ENCODE measurements at places on chromosomes 2 and 18.

GRCh38 chr2:233867993-233868532 lies at the start of gene MSL3B:
TSS of gene MSL3B (minus strand) at chr2:233868386.
- no peak for DNase-seq

DNA sequence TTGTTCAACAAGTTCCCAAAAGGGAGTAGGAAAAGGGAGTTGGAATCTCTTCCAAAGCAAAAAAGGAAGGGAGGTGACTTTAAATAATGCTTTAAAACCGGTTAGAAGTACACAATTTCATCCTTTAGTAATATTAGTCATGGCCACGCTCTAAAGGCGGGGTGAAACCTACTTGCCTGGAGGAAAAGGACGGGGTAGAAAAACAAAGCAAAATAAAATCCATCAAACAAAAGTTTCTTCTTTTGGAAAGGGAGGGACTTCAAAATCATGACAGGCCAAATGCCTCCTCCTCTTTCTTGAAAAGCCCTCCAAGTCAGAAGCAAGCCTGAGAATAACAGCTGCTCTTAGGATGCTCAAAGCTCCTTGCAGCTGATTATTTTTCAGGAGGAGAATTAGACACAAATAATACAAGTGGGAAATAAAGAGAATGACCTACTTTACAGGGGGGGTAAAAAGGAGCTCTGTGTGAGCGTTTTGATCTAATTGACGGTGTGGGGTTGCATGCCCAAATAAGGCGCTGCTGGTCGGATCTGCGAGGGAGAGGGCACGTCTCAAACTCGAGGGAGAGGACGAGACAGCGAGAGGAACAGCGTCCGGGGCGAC lies 1.8 kb upstream of the NPAS2 start:
- no peak for DNase-seq

DNA sequence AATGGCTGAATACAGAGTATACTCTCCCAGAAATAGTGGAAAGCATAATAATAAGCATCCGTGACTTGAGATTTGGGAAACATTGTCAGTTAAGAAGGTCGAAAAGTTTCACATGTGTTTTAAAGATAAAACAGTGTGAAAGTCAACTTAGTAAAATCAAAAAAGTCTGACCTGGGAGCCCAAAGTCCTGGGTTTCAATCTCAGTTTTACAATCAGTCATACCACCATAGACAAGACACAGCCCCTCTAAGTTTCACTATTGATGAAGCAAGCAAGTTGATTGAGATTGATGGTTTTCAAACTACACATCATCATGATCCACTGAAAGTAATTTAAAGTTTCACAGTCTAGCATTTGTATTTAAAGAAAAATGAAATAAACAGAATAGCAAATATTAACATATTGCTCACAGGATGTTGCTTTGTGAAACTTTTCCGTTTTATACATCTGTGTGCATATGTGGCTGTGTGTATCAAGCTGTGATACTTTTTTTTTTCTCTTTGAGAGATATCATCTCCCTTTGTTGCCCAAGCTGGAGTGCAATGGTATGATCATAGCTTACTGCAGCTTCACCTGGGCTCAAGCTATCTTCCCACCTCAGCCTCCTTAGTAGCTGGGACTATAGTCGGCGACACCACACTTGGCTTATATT lies 71.1 kb downstream of the PIK3C3 start:
- no peak for DNase-seq

GRCh38 chr2:174807931-174808330 lies 43.7 kb upstream of the CHRNA1 start:
- DNase-seq, result no peak

DNA sequence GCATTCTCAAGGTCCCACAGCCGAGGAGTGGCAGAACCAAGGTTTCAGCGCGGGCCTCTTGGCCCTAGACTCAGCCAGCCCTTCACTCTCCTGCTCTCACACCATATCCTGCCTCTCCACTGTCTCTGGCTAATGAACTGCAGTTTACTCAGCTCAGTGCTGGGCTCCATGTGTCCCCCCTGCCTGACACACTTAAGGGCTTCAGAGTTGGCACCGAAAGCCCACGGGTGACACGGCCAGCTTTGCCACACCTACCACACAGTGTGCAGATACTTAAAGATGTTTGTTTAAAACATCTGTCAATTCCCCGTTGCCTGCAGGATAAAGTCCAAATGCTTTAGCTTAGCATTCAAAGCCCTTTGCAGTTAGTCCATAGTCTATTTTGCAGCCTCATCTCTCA lies 241.2 kb downstream of the SEPTIN10 start:
- DNase-seq, result no peak

- no peak for DNase-seq
Observed at GRCh38 chr2:240956171-240956934, 42.1 kb upstream of the SNED1 start.

GRCh38 chr2:152763651-152764050 lies 45.2 kb downstream of the ARL6IP6 start:
- DNase-seq, result no peak

GRCh38 chr2:73205611-73206010 lies 3.2 kb downstream of the NOTO start:
- no peak for DNase-seq

- DNase-seq, result no peak
Observed at GRCh38 chr2:75560022-75560767, 544 bp downstream of the EVA1A start.

- no peak for DNase-seq
Observed at GRCh38 chr18:70047931-70048603, 100.4 kb upstream of the CD226 start.

DNA sequence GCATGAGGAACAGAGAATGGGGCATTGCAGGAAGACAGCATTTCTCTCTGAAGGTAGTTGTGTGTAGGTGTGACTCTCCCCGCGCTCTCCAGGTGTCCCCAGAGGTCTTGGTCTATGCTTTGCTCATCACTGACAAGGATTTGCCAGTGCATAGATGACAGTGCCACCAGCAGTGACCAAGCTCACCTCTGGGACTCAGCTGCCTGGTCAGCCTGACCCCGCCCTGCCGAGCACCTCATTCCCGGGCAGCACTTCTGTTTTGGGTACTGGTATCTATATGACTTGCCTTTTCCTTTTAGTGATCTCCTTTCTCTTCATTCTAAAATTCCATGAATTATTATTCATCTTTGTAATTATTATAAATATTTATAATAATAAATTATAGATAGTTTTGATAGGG lies 59.1 kb downstream of the GBX2 start:
- DNase-seq, result no peak

- DNase-seq, result no peak
Observed at GRCh38 chr2:233964581-233964980, 47.4 kb downstream of the TRPM8 start.

- peak; percentile 7 for DNase-seq
Observed at GRCh38 chr2:127649684-127650040, 3.7 kb downstream of the GPR17 start.

DNA sequence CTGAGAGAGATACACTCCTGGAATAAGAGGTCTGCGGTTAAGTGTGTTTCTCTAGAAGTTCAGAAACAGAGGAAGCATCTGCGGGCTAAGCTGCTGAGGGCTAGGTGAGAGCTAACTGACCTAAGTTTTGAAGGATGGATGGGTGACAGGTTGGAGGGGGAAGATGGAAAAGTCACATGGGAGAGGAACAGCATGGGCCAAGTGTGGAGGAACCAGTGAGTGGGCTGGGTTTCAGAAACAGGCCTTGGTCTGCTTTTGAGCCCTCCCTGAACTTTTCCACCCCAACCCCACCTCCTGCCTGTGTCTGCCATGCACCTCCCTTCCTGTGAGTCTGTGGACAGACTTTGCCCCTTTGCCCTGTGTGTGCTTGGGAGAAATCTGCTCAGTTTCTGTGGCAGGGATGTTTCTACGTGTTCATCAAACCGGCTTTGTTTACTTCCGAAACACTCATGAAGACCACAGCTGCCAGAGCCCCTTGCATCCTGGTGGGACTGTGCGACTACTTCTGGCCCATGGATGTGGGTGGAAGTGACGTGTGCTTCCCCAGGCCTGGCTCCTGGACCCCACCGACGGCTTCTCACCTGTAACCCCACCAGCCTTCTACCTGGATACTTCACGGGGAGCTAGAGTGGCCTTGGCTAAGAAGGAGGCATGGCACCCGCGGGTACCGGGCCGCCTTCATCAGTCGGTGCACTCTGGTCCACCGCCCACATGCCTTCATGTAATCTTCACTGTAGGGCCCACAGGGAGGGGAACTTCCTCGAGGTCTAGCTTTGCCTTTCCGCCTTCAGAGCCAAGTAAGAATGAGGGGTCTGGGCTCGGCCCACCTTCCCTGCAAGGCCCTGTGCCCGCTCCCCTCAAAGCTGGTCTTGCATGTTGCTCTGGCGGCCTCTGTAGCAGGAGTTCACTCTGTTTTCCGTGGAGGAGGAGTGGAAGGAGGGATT lies 1.4 kb upstream of the HPCAL1 start:
- DNase-seq, result no peak

GRCh38 chr2:162317861-162318327 lies 590 bp downstream of the IFIH1 start:
- DNase-seq, result no peak

DNA sequence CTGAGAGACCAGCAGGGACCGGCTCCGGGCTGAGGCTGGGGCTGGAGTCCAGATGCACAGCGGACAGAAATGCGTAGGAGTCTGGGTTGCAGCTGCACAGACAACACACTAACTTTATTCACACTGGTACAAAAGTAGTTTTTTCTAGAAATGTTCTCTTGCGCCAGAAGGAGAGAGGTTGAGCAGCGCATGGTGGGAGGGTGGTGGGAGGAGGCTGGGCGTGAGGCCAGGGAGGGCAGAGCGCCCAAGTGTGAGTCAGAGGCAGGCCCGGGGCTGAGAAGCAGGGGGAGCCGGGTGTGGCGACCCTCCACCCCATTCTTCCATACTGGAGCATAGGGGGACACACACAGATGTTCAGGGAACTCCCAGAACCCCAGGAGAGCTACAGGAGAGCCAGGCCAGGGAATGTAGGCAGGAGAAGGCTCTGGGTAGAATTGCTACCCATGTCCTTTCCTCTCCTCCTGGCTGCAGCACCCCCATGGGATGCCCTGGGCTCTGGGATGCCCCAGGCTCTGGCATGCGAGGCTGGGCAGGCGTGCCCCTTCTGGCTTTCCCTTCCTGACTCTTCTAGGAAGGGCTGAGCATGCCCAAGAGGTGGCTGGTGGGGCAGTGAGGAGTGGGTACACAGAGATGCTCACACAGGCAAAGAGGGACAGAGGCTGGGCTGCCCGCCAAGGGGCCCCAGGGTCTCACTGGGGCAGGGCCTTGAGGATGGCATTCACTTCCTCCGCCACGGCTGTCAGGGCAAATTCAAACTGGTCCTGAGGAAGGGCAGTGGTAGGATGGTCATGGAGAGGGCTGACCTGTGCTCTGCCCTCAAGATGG lies 10.6 kb downstream of the DNAJB2 start:
- DNase-seq, result no peak

DNA sequence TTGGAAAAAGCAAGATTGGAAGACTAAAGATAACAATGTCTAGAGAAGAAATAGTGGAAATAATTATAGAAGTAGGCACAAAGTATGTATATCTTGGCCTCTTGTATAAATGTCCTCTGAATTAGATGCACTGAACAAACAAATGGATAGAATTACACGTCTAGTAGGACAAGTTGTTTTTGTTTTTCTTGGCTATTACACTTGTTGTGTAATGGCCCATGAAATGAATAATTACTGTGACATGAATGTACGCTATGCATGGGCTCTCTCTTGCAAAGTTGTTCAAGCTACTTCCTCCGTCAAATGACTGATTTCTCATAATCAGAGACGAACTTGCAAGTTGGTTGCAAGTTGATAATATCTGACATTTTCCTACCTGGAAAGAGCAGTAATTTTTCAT lies 126.2 kb downstream of the PDE1A start:
- no peak for DNase-seq

- no peak for DNase-seq
Observed at GRCh38 chr2:198277181-198277580, 472.8 kb downstream of the PLCL1 start.

DNA sequence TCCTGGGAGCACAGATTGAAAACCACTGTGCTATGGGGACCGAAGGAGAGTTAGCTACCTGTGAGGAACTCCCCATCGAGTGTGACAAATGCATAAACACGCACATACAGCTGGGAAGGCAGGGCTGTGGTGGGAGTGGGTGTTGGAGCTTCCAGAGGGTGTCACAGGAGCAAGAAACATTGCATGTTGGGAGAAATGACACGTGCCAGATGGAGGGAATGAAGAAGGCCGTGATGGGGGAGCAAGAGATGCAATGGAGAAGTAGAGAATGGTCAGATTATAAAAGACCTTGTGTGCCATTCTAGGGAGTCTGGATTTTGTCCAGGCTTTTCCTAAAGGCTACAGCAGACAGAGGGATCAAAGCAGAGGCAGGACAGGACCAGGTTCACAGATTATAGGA lies 91.1 kb upstream of the NDUFV2 start:
- no peak for DNase-seq

DNA sequence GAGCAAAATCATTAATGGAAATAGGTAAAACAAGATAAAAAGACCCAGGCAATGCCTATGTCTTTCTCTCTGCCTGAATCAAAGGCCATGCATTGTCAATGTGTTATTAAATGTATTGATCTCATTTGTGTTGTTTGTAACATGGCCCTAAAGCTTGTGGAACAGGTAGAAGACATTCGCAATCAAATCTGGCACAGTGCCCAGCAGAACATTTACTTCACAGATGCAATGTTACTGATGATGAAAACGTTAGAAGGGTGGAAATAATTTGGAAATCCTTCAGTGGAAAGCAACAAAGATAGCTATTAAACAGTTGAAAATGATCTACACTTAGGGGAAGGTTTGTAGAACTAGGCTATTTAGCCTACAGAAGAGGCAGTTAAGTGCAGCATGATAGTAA lies 368.2 kb downstream of the EPHA4 start:
- peak; percentile 51 for DNase-seq

GRCh38 chr2:140869925-140870324 lies 1260.9 kb downstream of the LRP1B start:
- DNase-seq, result no peak

- no peak for DNase-seq
Observed at GRCh38 chr18:31679133-31679742, 5.1 kb downstream of the B4GALT6 start.

- no peak for DNase-seq
Observed at GRCh38 chr2:66733364-66733999, 298.6 kb downstream of the MEIS1 start.

- DNase-seq, result no peak
Observed at GRCh38 chr2:150425121-150425955, 62.1 kb downstream of the RND3 start.

- DNase-seq, result no peak
Observed at GRCh38 chr2:136327162-136327852, 209.4 kb upstream of the CXCR4 start.

DNA sequence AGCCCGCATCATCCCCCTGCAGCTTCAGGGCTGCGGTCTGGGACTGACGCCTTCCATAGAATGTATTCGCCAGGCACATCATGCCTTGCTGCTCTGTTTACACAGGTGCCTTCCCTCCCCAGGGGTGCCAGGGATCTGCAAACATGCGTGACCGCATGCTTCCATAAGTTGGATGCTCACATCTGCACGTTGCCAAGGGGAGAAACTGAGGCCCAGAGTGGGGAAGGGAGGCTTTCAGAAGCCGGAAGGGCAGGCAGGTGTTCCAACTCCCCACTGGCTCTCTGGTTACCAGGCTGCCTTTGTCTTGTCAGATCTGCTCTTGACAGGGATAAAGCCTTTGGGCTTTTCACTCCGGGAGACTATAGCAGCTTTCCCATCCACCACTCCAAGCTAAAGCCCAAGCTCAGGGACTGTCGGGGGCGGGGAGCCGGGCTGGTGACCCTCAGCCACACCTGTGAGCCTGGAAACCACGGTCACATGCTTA lies 125.8 kb upstream of the TNP1 start:
- DNase-seq, result peak; percentile 41
